ENCODE measurements at places on chromosomes 2 and 18. TPM values are rescaled to one million over a fixed set of nuclear protein-coding genes. Genes with fewer than 3 reads are reported as not detected.

The EPHA4 gene
- 0.23 TPM for total RNA-seq

The GCA gene
- 14.5 TPM for total RNA-seq

The NTSR2 gene
- total RNA-seq, result not detected

The GKN1 gene
- not detected for total RNA-seq

DNA sequence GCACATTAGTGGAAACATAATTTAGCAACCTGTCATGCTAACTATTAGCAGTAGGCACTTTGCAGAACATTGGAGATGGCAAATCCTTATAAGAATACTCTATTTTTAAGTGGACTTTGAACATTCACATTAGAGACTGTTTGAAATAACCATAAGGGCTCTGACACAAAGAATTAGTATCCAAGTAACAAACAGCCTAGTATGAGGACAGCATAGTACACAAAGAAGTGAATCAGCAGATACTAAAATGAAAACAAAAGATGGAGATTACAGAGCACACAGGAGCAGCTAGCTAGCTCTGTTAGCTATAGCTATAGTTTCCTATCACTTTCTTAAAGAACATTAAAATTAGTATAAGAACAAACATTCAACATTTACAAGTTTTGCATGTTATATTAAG is 256.3 kb upstream of the SPOPL start:
- no peak overlapping the region for H3K27ac ChIP-seq
- no peak overlapping the region for H3K4me3 ChIP-seq
- no peaks in the 10 kb centered on the region for H3K27me3 ChIP-seq

DNA sequence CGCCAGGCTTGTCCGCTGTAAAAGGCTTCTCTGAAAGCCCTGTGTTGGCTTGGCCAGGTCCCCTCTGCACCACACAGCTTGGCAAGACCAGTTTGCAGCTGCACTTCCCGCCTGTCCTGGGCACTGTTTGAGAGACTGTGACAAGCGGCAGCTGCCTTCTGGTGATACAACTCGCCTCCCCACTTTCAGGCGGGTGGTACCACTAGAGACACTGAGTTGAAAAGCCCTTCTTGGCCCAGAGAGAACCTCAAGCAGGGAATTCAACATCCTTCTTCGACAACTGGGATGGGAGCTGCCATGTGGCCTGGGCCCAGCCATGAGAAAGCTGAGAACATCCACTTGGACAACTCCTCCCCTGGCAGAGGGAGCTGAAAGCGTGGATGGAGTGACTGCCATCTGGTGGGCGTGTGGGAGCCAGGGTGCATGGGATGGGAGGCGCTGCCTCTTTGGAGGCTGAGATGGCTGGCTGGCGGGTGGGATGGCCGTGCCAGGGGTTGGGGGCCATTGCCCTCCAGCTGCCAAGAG is 125.5 kb upstream of the REV1 start:
- no peak overlapping the region for H3K4me3 ChIP-seq
- no peaks in the 10 kb centered on the region for H3K4me1 ChIP-seq
- peaks cover 2% of the 10 kb centered on the region for H3K27me3 ChIP-seq
- no peaks in the 10 kb centered on the region for H3K36me3 ChIP-seq
- no peak overlapping the region for H3K27ac ChIP-seq
- no peak for DNase-seq

- no peak for DNase-seq
- peaks cover 10% of the 10 kb centered on the region for H3K27me3 ChIP-seq
- peaks cover 31% of the 10 kb centered on the region for H3K4me1 ChIP-seq
Measured at GRCh38 chr2:128317181-128317898, 1.3 kb downstream of the HS6ST1 start.

DNA sequence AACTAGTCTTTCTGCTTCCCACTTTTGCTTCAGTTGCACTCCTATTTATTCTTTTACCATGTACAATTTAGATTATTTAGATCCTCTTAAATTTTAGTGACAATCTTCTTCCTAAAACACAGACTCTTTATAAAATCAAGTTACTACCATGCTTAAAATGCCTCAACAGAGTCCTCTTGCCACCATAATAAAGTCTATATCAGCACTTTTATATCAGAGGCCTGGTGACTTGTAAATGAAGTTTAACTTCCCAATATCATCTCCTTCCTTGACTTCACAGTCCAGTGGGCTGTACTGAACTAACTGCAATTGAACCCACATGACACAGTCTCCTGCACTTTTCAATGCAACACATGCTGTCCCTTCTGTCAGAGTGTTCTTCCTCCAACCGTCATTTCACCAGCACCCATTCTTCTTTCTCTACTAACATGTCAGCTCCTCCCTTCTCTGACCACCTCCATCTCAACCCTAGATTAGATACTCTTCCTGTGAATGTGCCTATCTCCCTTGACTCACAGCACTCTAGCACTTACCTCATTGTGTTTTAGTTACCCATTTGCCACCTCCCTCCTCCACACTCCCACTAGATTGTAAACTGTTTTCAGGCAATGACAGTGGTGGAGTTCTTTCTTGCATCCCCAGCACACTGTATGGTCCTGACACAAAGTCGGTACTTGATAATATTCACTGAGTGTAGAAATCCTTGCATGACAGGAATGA is 414.9 kb downstream of the SATB2 start:
- H3K4me1 ChIP-seq, result no peaks in the 10 kb centered on the region
- DNase-seq, result no peak
- H3K27ac ChIP-seq, result no peak overlapping the region
- H3K4me3 ChIP-seq, result no peak overlapping the region

DNA sequence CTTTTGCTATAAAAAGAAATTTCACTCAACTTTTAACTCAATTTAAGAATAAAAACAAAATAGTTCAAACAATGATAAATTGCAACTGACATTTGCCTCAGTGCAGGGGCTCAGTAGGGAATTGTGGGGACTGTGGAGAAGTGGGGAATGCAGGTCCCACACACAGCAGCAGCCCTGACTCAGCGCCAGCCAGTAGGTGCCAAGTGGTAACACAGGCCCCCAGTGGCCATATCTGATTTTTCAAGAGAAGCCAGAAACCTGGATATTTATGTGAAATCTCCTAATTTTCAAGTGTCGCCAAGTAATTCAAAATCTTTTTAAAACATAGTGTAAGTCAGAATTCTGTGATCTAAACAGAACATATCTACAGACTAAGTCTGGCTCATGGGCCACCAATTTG is 186.3 kb downstream of the EN1 start:
- no peaks in the 10 kb centered on the region for H3K4me1 ChIP-seq
- no peak overlapping the region for H3K27ac ChIP-seq
- no peak for DNase-seq
- peaks cover 2% of the 10 kb centered on the region for H3K27me3 ChIP-seq

DNA sequence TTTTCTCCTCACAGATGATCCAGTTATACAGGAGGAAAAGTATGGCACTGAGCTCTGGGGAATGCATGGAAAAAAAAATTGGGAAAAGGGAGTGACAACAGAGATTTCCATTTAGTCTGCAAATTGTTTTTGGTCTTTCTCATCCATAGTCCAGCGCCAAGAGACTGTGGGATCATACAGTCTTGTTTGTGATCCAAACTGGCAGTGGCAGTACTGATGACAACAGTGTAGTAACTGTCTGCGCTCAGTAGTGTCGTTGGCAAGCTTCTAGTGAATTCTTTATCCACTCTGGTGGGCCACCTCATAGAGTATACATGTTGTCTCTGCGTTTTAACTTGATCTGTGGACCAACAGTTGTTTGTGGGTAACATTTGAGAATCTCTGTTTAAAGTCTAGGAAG is 37.9 kb downstream of the GALNT1 start:
- DNase-seq, result no peak
- H3K27ac ChIP-seq, result no peak overlapping the region
- no peak overlapping the region for H3K4me3 ChIP-seq
- H3K27me3 ChIP-seq, result no peaks in the 10 kb centered on the region

- H3K27me3 ChIP-seq, result no peaks in the 10 kb centered on the region
- DNase-seq, result no peak
- H3K4me3 ChIP-seq, result no peak overlapping the region
Measured at GRCh38 chr18:33720133-33720532, 142.1 kb downstream of the ASXL3 start.

DNA sequence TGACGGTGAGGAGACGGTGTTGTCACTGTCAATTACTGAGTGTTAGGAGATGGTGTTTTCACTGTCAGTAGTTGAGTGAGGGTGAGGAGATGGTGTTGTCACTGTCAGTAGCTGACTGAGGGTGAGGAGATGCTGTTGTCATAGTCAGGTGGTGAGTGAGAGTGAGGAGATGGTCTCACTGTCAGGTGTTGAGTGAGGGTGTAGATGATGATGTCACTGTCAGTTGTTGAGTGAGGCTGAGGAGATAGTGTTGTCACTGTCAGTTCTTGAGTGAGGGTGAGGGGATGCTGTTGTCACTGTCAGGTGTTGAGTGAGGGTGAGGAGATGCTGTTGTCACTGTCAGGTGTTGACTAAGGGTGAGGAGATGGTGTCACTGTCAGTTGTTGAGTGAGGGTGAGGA is 3.4 kb upstream of the ATP9B start:
- H3K4me3 ChIP-seq, result peak overlapping the region; percentile 4
- peaks cover 23% of the 10 kb centered on the region for H3K4me1 ChIP-seq
- DNase-seq, result no peak
- peaks cover 11% of the 10 kb centered on the region for H3K27me3 ChIP-seq

DNA sequence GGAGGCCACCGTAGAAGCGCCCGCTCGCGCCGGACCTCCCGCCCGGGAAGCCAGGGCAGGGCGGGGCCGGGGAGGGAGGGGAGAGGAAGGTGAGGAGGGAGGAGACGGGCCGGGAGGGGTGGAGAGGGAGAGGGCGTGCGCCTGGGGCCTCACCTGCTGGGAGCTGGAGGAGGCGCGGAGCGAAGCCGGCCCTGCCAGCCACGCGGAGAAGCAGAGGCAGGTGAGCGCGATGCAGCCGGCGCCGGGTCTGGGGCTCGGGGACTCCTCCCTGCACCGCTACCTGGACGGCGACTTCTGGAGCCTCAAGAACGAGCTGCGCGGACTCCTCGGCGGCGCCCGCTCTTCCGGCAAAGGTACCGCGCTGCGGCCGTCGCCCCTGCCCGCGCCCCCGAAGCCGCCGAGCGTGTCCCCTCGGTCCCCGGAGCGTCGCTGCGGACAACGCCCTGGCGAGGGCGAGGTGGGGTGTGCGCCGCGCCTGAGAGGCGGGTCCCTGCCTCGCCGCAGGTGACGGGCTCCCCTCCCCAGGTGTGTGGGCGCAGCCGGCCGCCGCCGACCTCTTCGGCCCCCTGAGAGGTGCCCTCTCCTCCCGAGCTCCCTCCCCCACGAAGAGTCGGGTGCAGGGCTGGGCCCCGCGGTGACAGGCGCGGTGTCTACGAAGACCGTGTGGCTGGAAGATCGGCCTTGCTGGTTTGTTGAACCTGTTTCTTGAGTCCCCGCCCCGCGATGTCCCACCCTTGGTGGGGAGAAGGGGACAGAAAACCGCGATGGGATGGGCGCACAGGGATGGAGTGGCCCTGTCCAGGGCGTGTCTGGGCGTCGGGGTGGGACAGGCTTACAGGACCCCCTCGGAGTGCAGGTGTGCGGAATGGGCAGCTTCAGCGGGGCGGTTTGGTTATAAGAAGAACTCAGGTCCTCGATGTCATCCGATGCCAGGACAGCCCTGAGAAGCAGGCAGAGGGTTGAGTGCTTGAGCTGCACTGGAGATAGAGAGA is at the start of gene ACOXL:
Gene ACOXL, plus strand, starts transcription at position 152 of the 992 bp plus-strand sequence. CDS start 35,817 bp downstream, outside the sequence.
- peak within 1 kb of the TSS; percentile 70 for H3K4me3 ChIP-seq
- peaks cover 20% of the 10 kb centered on the region for H3K4me1 ChIP-seq
- H3K36me3 ChIP-seq, result peaks cover 6% of the 10 kb centered on the region
- peaks cover 90% of the 10 kb centered on the region for H3K27me3 ChIP-seq
- no peak for DNase-seq
